Stimulated activated CD4-positive, alpha-beta T cell treated with anti-CD3 and anti-CD28 coated beads, Interleukin-15, amount 100 ng/mL, for 24 hours (primary cell): ENCODE measurements at places on chromosomes 4 and X.
A peak's percentile ranks its signal among the peaks of the same experiment; 100 is the strongest.

GRCh38 chr4:171448919-171449481 is 364.2 kb upstream of the GALNTL6 start:
- no peak for DNase-seq

DNA sequence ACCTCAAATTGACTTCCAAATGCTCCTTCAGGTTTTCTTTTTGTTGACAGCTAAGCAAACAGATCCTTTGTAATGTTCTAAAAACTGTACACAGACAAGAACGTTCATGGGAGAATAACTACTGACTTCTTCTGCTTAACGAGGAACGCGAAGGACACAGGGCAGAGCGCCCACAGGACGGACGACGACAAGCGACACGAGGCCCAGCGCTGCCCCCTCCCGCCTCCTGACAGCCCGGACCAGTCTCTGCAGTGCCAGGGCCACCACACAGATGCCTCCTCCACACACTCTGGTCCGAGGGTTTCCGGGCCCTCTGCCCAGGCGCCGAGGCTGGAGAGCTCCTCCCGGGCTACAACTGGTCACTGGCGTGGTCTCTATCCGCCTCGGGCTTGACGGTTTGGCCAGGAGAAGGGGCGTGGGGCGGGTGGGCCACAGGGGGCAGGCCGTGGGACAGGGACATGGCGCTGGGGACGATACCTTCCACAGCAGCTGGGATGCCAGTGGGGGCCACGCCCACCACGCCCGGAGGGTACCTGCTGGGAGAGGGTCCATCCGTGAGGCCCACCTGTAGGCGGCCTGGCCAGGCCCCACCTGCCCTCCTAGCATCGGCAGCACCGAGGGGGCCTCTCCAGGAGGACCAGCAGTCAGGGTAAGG is 36.9 kb downstream of the CTBP1 start:
- DNase-seq: no peak

DNA sequence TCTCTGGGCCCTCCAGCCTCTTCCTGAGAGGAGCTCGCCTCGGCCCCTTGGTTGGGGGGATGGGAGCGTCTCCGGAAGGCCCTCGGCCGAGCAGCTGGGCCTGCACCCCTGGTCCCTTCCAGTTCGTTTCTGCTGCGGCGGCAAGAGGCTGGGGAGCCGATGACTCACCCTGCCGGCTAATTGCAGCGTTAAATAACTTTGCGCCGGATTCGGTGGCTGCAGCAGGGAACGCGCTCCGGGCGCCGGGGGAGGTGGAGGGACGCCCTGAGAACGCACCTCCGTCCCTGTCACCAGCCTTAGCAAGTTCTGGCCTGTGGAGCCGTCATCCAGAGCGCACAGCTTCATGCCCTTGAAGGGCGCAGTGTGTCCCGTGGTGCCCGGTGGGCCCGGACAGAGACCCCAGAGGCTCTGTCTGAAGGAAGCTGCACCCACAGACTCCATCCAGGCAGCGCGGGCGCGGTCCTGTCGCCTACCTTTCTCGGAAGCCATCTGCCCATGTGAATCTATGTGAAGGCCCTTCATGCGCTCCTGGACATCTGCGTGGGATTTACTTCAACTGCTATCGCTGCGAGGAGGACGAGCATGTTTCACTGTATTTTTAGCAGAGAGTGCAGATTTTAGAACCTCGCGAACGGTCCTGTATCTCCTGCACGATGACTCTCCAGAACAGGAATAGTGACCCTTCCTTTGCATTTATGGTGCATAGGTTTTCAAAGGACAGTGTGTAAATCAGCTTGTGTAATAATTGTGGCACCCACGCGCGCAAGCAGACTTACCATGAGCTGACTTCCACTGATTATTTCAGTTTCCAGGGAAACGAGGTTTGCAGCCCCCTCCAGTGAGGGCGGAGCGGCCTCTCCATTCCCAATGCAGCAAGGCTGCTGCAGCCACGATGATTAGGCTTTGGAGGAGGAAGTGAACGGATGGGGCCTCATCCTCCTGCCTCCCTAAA is 1.7 kb upstream of the TMEM271 start:
- DNase-seq: peak; percentile 58

DNA sequence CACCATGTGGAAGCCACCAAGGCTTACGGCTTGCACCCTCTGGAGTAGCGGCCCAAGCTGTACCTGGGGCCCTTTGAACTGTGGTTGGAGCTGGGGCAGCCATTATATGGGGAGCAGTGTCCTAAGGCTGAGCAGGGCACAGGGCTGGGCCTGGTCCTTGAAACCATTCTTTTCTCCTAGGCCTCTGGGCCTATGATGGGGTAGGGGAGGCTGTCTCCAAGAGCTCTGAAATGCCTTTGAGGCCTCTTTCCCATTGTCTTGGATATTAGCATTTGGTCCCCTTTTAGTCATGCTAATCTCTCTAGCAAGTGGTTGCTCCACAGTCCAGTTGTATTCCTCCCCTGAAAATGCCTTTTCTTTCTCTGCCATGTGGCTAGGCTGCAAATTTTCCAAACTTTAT is 96.4 kb upstream of the ARX start:
- no peak for DNase-seq

DNA sequence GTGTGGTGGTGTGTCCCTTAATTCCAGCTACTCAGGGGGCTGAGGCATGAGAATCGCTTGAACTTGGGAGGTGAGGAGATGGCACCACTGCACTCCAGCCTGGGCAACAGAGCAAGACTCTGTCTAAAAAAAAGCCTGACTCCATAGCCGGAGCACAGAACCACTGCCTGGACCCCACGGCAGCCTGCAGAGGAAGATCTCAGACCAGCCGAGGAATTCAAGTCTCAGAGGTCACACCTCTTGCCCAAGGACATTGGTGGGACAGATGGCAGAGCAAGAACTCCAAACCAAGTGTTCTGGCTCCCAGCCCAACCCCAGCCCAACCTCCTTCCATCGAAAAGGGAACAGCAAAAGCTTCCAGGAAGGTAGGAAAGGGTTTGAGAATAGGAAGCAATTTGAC is 70.8 kb downstream of the SMIM20 start:
- no peak for DNase-seq

- DNase-seq: no peak
These were observed 1109.3 kb upstream of the LCORL start for GRCh38 chr4:19130866-19131265.

DNA sequence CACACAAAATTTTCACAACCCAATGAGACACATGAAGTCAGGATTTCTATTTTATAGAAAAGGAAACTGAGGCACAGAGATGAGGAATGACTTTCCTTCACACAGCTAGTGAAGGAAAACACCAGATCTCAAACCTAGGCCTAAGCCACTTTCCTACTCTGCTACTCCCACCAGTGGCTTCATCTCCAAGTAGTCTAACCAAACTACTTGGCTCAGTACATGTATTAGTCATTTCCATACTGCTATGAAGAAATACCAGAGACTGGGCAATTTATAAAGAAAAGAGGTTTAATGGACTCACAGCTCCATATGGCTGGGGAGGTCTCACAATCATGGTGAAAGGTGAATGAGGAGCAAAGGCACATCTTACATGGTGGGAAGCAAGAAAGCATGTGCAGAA is 196.6 kb downstream of the EVC2 start:
- no peak for DNase-seq

DNA sequence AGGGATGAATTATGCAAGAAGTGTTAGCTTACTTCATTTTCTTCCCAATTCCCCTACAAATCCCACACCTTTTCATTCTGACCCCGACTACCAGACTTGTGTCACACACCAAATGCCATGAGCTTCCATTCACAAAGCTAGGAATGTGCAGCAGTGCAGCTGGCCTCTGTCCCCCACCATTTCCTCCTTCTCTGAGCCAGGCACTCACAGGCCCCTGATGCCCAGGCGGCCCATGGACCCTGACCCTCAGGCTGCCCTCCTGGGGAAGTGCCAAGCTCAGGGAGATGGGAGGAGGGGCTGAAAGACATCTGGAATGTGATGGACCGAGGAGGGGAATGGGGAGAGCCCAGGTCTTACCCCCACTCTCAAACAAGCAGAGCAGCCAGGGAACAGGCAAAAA is 67.0 kb upstream of the BCOR start:
- no peak for DNase-seq

GRCh38 chr4:7252510-7253340 is 60.4 kb downstream of the SORCS2 start:
- no peak for DNase-seq

GRCh38 chrX:41406201-41406600 is 40.9 kb upstream of the NYX start:
- no peak for DNase-seq

DNA sequence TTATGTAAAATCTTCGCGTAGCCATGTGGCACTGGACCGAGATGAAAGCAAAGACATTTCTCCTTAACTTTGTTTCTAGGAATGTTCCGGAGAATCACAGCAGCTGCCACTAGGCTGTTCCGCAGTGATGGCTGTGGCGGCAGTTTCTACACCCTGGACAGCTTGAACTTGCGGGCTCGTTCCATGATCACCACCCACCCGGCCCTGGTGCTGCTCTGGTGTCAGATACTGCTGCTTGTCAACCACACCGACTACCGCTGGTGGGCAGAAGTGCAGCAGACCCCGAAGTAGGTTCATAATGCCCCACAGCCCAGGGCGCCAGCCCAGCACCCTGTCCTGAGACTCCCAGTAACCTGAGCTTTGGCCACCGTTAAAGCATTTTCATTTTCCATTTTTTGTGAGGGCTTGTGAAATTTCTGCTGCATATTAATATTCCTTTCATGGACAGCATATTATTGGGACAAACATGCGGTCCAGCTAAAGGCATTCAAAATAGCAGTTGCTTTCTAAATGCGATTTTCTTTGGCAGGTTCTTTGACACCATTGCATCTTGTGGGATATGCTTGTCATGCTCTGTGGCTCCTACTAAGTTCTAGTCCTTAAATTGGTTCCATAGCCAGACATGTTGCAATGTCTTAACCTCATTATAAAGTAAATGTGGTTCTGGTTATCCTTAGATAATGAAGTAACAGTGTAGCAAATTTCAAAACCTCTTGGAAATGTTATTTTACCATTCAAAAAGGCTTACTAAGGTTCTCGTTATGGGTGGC is 49.1 kb upstream of the MSANTD1 start:
- DNase-seq: no peak
